ENCODE measurements at places on chromosomes 3 and 15.

DNA sequence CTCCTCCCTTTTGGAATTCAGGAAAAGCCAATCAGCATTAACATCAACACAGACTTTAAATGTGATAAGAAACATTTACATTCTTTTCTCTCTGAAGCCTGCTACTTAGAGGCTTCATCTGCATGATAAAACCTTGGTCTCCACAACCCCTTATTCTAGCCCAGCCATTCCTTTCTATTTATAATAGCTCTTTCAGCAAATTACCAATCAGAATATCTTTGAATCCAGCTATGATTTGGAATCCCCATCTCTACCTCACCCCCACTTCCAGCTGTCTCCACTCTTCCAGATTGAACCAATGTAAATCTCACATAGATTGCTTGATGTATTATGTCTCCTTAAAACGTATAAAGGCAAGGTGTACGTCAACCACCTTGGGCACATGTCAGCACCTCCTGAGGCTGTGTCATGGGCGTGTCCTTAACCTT is 139.7 kb downstream of the TUSC7 start:
- no peak for DNase-seq

DNA sequence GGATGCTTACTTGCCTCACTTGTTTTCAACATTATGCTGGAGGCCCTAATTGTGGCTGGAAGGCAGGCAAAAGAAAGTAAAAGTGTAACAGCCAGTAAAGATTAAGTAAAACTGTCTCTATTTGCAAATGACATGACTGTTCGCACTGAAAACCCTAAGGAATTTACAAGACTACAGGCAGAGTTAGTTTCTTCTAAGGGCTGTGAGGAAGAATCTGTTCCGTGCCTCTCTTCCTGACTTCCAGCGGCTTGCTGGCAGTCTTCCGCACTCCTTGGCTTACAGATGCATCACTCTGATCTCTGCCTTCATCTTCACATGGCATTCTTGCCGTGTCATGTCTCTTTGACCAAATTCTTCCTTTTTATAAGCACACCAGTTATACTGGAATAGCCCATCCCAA is 86.1 kb downstream of the DLG1 start:
- no peak for DNase-seq

DNA sequence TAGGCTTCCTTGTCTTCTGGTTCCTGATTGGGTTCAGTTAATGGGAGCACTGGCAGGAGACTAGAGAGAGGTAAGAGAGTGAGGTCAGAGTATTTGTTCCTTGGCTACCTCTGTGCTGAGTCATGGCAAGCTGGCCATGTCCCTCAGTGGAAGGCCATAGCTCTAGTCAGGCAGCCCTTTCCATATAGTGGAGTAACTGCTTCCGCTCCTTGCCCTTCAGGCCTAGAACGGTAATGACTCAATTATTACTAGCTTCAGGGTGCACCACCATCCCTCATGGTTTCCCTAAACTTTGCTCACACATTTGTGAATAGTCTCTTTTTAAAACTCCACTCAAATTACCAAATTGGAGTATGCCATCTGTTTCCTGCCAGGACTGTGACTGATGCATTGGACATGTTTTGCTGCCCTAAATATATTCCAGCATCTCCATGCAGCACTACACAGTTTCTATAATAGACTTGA is 10.5 kb upstream of the ANO10 start:
- no peak for DNase-seq

DNA sequence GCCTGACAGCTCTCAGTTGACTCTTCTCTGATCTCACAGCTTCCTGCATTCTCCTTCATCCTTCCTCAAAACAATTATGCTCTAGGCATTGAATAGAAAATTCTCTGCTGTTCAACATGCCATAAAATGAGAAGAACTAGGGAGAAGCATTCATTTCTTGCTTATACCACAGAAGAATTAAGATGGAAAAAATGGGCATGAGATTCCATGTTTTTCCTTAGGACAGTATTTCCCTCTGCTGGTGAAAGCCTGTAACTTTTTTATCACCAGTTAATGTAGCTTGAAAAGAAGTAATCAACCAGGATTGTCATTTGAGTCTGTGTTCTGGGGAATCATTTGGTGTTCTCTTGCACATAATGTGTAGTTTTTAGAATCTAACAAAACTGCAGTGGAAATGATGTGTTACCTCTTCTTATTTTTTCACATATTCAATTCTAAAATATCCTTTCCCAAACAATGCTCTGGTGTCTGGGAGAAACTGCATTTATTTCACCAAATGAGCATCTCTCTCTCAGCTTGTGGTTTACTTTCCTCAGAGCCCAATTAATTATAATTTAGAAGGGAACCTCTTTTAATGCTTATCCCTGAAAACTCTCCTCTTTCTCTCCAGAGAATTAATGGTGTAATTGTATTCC is 92.8 kb upstream of the DCBLD2 start:
- peak; percentile 2 for DNase-seq

- DNase-seq = no peak
Observed at GRCh38 chr3:54563501-54564200, 364.2 kb downstream of the LRTM1 start.

DNA sequence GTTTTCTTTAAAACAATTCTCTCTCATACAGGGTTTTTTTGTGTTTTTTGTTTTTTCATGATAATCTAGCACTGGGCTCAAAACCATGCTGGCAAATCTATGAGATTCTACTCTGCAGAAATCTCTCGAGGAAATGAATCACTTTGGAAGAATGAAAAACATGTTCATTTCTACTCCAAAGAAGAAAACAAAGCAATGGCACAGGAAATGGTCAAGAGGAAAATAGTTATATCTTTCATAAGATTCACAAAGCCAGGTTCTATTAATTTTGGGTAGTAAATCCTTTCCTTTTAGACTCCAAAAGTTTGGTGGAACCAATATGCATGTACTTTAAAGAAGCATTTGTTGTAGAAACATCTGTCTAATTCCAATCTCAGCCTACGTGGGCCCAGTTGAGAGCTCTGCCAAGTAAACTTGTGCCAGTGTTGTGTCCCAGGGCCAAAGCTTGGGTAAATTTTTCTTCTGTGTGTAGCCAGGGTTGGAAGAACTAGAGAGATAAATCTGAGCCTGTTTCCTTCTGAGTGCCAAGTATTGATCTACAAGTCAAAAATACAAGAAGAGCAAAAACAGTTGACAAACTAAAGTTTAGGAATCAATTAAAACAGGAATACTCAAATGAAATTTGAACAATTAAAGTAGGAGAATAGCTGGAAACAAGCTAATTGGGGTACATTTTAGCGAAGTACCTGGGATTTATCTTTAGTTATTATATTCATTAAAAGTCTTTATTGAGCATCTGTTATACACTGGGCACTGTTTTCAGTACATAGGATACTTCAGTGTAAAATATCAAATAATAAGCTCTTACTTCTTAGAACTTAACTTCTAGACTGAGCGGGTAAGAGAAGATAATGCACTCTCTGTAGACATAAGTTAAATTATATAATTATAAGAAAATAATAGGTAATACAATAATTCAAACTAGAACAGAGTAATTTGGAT is 657.5 kb upstream of the NECTIN3 start:
- DNase-seq = no peak

- no peak for DNase-seq
Observed at GRCh38 chr3:109045271-109046040, 72.5 kb downstream of the MORC1 start.

DNA sequence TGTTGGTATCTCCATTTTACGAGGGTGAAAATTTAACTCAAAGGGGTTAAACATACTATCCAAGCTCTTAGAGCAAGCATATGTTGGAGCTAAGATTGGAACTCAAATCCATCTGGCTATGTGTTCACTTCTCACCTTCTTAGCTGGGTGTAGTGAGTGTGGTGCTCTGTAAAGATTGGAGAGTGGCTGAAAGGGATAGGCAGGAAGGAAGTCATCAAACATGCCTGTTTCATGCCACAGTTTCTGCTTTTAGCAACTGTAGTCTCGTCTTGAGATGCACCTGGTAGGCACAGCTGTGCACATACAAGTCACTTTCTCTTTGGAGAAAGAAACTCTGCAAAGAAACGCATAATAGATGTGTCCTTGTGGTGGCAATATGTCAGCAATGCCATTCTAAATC is 189.1 kb upstream of the MDFIC2 start:
- no peak for DNase-seq

GRCh38 chr3:122077293-122078234 is 22.4 kb downstream of the CD86 start:
- DNase-seq = no peak

DNA sequence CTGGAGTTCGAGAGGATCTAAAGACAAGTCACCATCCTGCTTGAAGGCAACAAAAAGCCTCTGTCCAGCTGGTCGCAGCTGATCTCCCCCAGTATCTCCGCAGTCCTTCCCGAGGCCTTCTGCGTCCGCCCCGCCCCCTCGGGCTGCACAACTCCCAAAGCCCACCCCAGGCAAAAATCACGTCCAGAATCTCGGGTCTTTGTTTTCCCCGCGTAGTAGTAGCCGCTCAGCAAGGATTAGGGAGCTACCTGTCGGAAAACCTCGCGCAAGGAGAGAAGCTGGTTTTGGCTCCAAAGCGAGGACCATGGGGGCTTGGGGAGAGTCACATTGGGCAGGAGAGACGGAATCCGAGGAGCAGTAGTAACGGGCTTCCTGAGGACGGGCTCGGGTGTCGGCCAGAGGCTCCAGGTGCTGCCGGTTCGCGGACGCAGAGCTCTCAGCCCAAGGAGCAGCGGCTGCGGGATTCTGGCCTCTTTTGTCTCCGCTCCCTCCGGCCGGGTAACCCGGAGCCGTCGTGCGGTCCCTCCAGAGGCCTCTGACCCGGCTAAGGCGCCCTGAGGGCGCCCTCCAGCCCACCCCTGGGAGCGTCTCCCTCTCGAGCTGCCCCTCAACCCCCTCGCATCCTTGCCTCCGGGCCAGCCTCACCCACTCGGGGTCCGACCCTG is 401 bp downstream of the ZSCAN29 start:
- peak; percentile 19 for DNase-seq

GRCh38 chr15:30065025-30065801 is 17.5 kb upstream of the GOLGA8J start:
- DNase-seq = no peak

DNA sequence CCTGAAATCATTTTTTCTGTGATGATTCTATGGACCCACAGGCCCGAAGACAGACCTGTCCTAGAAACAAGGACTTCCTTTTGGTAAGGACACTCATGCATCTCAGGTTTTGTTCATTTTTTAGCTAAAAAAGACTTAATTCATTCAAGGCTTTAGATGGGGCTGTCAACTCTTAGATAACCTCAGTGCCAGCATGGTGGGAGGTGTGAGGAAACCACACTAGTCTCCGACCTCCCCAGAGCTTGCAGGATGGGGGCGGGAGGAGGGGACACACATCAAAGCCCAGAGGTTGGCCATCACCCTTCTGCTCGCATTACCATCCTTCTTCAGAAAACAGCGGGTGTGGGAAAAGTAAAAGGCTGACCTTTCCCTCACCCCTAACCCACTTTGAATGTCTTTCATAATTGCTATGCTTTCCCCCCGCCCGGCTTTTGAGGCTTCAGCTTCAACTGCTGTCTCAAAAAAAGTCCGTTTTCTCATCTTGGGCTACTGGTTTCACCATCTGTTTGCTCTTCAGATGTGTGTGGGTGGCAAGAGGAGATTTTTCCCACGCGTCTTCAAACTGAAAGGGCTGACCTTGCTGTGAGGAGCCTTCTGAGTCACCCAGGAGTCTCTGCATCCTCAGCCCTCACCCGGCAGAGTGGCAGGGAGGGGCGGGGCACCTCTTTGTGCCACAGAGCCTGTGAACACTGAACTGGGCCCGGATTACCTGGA is 27.6 kb upstream of the CXCR6 start:
- no peak for DNase-seq

DNA sequence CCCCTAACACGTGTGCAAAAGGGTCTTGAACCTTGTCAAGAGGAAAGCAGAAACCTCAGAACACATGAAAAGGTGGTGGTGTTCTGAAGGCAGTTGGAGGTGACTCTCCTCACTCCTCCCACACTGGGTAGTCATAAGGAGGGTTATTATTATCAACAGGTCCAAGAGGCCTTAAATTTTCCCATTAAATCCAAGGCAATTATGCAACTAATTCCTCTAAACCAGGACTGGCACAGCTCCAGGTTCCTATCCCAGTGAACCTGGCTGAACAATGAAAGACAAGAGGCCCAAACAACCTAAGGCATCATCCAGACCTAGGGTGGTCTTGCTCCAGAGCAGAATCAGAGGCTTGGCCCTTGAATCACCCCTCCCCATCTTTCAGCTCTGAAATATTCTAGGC is 15.0 kb downstream of the MYLK start:
- DNase-seq = no peak

- no peak for DNase-seq
Observed at GRCh38 chr3:25565807-25566206, 98.9 kb downstream of the TOP2B start.

GRCh38 chr15:52872036-52872818 is 82.1 kb upstream of the ONECUT1 start:
- no peak for DNase-seq

GRCh38 chr3:193446965-193447602 is 68.5 kb upstream of the ATP13A5 start:
- no peak for DNase-seq

- DNase-seq = no peak
Observed at GRCh38 chr15:43404130-43404529, 33.2 kb downstream of the TUBGCP4 start.

- DNase-seq = no peak
Observed at GRCh38 chr3:62095756-62096155, 277.6 kb downstream of the FEZF2 start.

DNA sequence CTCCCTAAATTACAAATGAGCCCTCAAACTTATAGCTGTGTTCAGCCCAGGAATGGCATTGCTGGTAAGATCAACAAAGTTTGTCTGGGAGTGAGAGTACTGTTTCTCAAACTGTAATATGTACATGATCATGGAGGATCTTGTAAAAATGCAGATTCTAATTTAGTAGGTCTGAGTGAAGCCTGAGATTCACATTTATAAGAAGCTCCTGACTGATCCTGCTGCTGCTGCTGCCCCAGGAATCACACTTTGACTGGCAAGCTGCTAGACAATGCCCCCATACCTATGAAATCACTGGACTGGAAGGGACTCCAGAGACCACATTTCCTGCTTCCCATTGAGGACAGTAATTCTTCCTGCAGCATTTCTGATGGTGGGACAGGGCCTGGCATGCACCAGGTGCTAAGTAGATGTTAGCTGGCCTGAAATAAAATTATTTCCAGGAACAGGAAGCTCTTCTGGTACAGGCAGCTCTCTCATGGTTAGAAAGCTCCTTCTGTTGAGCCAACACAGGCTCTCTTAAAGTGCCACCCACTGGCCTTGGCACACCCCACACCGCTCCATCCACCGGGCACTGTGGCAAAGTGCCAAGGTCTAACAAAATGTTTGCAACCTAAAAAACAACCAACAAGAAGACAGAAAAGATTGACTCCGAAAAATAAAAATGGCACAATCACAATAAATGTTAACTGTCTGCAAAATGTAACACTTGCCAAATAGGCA is 36.7 kb upstream of the ZNF710 start:
- no peak for DNase-seq

DNA sequence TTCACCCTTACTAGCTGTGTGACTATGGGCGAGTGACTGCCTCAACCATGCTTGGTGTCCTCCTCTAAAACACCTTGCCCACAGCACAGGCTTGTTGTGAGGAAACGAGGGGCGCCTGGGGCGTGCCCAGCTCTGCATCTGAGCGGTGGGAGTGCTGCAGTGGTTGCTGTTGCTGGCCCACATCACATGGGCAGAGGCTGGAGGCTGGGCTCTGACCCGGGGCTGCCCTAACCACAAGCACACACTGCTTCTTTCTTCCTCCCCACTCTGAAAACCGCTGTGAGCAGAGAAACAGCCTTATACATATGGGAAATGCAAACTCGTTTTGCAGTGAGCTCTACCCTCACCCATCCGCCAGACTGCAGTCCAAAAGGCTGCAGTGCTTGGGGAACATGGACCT is 74.8 kb upstream of the RPL32 start:
- DNase-seq = no peak

- DNase-seq = no peak
Observed at GRCh38 chr3:181725131-181725731, 13.5 kb downstream of the SOX2 start.

Data from NCI-H1092 treated with DMSO at 0.1 percent for 48 hours (cell line).